ENCODE measurements at places on chromosomes 6 and 20.
A peak's percentile ranks its signal among the peaks of the same experiment; 100 is the strongest.

GRCh38 chr20:3698591-3699001, 13.8 kb downstream of the SIGLEC1 start:
- no peak for ATAC-seq

- ATAC-seq, result no peak
These were observed 76.4 kb upstream of the HS3ST5 start for GRCh38 chr6:114419175-114419574.

DNA sequence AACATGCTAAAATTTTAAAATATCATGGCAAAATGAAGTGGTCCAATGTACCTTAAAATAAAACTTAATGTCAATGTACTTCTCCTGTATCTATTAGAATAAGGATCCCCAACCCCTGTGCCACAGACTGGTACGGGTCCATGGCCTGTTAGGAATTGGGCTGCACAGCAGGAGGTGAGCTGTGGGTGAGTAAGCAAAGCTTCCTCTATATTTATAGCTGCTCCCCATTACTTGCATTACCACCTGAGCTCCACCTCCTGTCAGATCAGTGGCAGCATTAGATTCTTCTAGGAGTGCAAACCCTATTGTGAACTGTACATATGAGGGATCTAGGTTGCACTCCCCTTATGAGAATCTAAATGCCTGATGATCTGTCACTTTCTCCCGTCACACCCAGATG, 86.0 kb downstream of the SLC16A10 start:
- ATAC-seq, result no peak

DNA sequence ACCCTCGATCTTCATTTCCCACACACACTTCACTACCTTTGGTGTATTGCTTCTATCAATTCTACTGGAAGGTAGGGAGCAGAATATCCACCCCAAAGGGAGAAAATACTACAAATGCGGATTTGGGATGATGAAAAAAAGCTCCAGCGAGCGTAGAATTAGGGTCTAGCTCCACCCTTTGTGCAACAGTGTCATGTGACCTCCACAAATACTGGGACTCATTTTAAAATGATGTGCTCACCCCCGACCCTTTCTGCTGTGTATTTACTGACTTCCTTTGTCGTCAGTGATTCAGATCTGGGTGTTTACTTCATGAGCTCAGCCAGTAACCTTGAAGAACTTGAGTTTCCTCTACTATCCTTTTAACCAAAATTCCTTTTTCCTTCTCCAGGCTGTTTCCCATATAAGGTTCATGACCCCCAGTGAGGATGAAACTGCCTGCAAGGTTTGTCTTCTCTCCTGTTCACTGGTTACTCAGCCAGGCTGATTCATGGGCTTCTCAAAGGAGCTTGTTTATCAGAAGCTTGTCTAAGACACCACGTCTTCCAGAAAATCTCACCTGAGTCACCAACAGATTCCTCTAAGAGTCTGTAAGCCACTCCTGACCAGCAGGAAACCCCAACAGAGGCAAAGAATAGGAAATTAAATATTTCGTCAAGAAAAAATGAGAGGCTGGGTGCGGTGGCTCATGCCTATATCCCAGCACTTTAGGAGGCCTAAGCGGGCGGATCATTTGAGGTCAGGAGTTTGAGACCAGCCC, 39.6 kb upstream of the PAX1 start:
- ATAC-seq, result no peak

DNA sequence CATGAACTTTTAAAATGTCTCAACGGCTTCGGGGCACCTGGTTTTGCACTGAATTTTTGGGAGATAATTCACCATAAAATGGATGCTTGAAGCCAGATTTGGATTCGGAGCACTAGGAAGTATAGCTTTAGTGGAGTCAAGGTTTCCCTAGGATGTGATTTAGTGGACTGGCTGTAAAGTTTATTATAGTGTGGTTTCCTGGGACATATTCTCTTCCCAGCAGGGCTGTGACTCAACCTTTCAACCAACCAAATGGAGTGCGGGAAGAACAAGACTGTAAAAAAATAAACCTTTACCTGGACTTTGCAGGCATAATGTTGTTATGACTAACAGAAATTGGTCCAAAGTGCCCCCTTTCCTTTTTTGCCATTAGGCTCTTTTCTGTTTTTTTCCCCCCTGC, 327.4 kb upstream of the MAN1A1 start:
- no peak for ATAC-seq

GRCh38 chr6:154960854-154961530, 34.1 kb upstream of the TIAM2 start:
- no peak for ATAC-seq

DNA sequence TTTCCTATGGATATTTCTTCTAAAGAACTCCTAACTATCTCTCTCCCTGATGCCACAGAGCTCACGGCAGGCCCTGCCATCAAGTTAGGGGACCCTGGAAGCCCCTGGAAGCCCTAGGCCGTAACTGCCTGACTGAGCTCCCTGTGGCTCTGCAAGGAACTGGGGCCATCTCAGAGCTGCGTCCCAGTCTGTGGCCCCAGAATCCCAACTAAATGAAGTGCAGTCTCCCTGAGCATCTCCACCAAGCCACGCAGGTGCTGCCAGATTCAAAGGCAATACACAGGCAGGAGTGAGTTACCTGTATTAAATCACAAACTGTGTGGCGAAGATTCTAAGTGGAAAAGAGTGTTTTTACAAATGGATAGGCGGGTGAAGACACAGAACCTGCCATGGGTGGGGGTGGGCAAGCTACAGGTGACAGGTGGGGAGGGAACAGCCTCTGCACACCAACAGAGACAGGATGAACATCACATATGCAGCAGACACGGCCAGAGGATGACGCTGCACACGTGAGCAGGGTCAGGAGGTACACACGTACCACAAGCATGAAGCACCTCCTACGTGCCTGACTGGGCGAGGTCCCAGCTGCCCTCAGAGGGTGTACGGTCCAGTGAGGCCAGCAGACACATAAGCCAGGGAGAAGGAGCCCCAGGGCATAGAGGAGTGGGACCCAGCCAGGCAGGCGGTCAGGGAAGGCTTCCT, 358.5 kb downstream of the ZFAND3 start:
- ATAC-seq, result no peak

DNA sequence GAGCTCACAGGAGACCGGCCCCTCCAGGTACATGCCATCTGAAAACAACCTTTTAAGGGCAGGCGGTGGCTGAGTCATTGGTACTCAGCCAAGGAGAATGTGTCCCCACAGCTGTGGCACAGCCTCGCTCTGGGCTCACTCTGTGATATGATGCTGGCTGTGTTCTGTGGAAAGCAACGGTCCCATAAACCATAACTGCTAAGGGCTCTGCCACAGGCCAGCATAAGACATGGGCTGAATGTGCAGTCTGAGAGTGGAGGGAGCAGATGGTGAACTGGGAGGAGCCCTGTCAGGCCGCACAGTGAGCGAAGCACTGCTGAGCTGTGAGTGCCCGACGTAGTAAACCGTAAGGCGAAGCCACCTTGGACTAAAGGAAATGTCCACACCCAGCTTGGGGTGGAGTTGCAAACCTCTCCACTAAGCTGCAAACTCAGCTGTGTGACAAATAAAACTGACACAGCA, 375.8 kb downstream of the THBS2 start:
- ATAC-seq, result peak; percentile 77

Measured in motor neuron (in vitro differentiated cells).